Naive thymus-derived CD4-positive, alpha-beta T cell (primary cell): ENCODE measurements at places on chromosomes 3 and 15. TPM values are rescaled to one million over a fixed set of nuclear protein-coding genes. Genes with fewer than 3 reads are reported as not detected.

Gene GCNT3
- total RNA-seq: not detected

Gene FES
- total RNA-seq: 45.9 TPM

Gene UPK1B
- total RNA-seq: not detected in 2 replicates

Gene MEGF11
- total RNA-seq: not detected

Gene CAMP
- total RNA-seq: 0.54 TPM

Gene TRH
- total RNA-seq: not detected in 2 replicates

Gene GFM1
- total RNA-seq: 41.8 TPM

Gene PSMA4
- 284 and 301 TPM in 2 replicates for total RNA-seq

Gene KY
- total RNA-seq: not detected

Gene NR2E3
- total RNA-seq: not detected

Gene GUCA1C
- total RNA-seq: not detected

Gene ANKRD34C
- not detected for total RNA-seq

Gene LRRC15
- not detected in 2 replicates for total RNA-seq

Gene C3orf80
- total RNA-seq: not detected

Gene FAM174B
- 4.4 and 5.2 TPM in 2 replicates for total RNA-seq

Gene GNAT1
- 1.2 TPM for total RNA-seq

Gene RAB43
- total RNA-seq: 58.6 and 63.3 TPM in 2 replicates

Gene GP9
- not detected for total RNA-seq

Gene CRTC3
- total RNA-seq: 132 TPM

Gene PDIA5
- total RNA-seq: 4.0 TPM

Gene AGBL1
- total RNA-seq: not detected in 2 replicates
